Naive B cell (primary cell): ENCODE measurements at places on chromosomes 12 and 14. TPM values are rescaled to one million over a fixed set of nuclear protein-coding genes. Genes with fewer than 3 reads are reported as not detected.
A peak's percentile ranks its signal among the peaks of the same experiment; 100 is the strongest.

SLC24A4 gene
- polyA plus RNA-seq: not detected

SLC10A1 gene
- 0.23 TPM for polyA plus RNA-seq

KRT7 gene
- not detected for polyA plus RNA-seq

DNA sequence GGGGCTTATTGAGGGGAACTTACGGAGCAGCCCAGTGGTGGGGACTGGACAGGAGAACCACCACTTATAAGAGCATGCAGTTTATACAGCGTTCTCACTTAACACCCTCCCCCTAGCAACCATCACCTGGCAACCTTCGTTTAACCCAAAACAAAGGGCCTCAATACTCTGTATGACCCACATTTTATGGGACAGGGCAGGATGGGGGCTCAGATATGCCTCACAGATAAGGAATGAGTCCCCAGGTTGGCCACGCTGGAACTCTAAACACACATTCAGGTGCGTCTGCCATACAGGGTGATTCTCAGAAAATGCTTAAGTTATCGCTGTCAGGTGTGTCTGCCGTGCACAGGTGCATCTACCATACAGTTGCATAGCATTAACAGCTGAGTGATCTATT is 99.2 kb downstream of the GCH1 start:
- no peak overlapping the region for H3K4me3 ChIP-seq
- H3K27ac ChIP-seq: no peak overlapping the region
- H3K36me3 ChIP-seq: peaks cover 5% of the 10 kb centered on the region
- H3K4me1 ChIP-seq: peaks cover 12% of the 10 kb centered on the region
- DNase-seq: no peak

DNA sequence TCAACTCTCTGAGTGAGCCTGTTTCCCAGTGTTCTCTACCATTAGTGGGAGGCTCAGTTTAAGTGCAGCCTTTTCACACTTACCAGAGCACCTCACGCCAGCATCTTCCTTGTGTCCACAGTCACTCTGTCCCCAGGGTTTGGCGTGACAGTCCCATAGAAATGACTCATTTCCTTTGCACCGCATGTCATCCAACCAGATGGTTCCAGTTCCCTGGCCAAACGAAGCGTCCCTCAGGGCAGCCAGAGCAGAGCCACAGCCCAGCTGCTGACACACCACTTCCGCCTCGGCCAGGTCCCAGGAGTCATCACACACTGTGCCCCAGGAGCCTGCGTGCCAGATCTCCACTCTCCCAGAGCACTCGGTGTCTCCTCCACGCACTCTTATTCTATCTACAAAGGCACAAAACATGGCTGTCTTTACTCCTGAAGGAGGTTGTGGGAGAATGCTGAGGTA is 65.4 kb downstream of the ACSM4 start:
- no peak overlapping the region for H3K4me3 ChIP-seq
- DNase-seq: no peak
- H3K27ac ChIP-seq: no peak overlapping the region
- no peaks in the 10 kb centered on the region for H3K36me3 ChIP-seq
- no peaks in the 10 kb centered on the region for H3K4me1 ChIP-seq

GRCh38 chr12:16955083-16955657 is 349.2 kb upstream of the LMO3 start:
- H3K36me3 ChIP-seq: no peaks in the 10 kb centered on the region
- no peaks in the 10 kb centered on the region for H3K4me1 ChIP-seq
- no peaks in the 10 kb centered on the region for H3K27me3 ChIP-seq
- no peak for DNase-seq
- no peak overlapping the region for H3K4me3 ChIP-seq

DNA sequence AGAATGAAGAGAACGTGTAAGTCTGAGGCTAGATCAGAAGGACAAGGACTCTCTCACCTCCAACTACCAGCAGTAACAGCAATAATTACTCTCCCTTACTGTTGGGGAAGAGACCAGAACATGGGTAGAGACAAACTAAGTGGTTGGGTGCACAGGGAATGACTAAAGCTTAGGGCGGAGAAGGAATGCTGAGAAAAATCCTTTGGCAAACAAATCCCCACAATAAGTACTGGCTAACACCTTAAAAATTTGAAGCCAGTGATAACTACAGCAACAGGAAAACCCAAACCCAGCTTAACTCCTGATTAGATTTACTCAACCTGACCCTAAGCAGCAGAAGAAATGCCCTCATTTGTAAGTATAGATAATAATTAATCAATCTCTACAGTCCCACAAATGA is 759.0 kb downstream of the AACS start:
- no peak for DNase-seq
- no peaks in the 10 kb centered on the region for H3K36me3 ChIP-seq
- H3K4me1 ChIP-seq: no peaks in the 10 kb centered on the region
- H3K27ac ChIP-seq: no peak overlapping the region
- no peak overlapping the region for H3K4me3 ChIP-seq
- no peaks in the 10 kb centered on the region for H3K27me3 ChIP-seq

- DNase-seq: peak; percentile 82
- no peaks in the 10 kb centered on the region for H3K27me3 ChIP-seq
- H3K27ac ChIP-seq: peak overlapping the region; percentile 94
- H3K36me3 ChIP-seq: peaks cover 16% of the 10 kb centered on the region
- H3K4me1 ChIP-seq: peaks cover 87% of the 10 kb centered on the region
- H3K4me3 ChIP-seq: peak overlapping the region; percentile 87
Measured at GRCh38 chr12:92466391-92467305, 236.1 kb upstream of the PLEKHG7 start.

DNA sequence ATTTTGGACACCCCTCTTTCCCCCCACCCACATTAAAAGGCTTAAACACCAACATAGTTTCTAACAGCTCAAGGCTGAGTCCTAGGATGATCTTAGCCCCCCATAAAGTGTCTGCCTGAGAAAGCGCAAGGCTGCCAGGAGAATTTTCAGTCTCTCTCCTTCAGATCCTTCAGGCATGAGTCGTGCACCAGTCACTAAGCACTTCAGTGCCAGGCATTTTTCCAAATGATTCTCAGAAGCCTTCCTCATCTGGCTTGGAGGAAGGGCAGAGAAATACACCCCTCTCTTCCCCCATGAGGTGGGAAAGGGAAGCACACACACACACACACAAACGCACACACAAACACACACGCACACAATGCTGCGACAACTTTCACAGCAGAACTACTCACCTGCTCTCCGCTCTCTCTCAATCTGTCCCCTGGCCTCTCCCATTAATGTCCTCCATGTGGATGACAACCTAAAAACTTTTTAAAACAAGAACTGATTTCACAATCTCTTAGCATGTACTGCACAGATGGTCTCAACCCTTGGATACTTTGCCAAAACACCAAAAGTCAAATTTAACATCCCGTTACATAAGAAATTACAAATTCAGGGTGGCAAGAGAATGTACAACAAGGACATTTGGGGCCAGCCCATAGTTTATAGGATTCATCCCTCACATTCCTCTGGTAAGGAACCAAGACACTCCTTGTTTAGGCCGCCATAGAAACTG is 49.8 kb downstream of the CKAP4 start:
- no peak overlapping the region for H3K4me3 ChIP-seq
- no peak overlapping the region for H3K27ac ChIP-seq
- H3K4me1 ChIP-seq: no peaks in the 10 kb centered on the region
- DNase-seq: no peak

DNA sequence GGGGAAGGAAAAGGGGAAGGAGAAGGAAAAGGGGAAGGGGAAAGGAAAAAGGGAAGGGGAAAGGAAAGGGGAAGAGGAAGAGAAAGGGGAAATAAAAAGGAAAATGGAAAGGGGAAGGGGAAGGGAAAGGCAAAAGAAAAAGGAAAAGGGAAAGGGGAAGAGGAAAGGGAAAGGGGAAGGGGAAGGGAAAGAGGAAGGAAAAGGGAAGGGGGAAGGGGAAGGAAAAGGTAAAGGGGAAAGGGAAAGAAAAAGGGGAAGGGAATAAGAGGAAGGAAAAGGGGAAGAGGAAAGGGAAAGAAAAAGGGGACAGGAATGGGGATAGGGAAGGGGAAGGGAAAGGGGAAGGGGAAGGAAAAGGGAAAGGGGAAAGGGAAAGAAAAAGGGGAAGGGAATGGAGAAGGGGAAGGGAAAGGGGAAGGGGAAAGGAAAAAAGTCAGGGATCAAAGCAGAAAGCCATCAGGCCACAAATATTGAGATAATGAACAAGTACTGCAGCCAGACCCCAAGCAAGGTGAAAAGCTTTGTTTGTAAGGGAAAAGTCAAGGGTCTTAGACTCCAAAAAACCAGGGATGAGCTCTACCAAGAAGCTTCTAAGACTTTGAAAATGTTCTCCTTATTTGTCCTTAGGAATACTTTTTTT is 20.0 kb downstream of the DICER1 start:
- no peak overlapping the region for H3K4me3 ChIP-seq
- H3K4me1 ChIP-seq: peaks cover 62% of the 10 kb centered on the region
- no peaks in the 10 kb centered on the region for H3K27me3 ChIP-seq

DNA sequence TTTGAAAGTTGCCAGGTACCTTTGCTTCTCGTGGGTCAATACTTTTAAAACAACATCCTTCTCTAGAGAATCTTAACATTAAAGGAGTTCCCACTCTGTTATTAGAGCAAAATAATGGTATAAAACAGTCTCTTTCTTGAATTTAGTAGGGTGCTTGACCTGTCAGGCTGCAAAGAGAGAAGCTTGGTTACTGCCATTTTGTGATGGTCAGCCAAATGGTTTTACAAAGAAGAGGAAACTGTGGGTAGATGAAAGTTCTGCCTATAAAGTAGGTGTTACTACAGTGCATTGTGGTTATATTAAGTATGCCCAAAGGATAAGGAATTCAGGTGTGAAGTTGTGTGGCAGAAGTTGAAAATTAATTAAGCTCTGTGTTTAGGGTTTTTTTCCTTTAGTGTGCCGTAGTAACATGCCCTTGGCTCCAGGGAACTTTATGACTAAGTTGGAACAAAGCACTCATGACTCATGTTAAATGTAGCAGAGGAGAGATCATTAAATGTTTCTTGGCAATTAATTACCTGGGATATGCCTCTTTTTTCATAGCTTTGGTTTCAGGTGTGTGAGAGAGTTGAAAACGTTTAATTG is 354.0 kb upstream of the KITLG start:
- no peaks in the 10 kb centered on the region for H3K36me3 ChIP-seq
- no peak overlapping the region for H3K27ac ChIP-seq
- H3K4me3 ChIP-seq: no peak overlapping the region
